G401 (cell line): ENCODE measurements at places on chromosomes 6 and 20.

DNA sequence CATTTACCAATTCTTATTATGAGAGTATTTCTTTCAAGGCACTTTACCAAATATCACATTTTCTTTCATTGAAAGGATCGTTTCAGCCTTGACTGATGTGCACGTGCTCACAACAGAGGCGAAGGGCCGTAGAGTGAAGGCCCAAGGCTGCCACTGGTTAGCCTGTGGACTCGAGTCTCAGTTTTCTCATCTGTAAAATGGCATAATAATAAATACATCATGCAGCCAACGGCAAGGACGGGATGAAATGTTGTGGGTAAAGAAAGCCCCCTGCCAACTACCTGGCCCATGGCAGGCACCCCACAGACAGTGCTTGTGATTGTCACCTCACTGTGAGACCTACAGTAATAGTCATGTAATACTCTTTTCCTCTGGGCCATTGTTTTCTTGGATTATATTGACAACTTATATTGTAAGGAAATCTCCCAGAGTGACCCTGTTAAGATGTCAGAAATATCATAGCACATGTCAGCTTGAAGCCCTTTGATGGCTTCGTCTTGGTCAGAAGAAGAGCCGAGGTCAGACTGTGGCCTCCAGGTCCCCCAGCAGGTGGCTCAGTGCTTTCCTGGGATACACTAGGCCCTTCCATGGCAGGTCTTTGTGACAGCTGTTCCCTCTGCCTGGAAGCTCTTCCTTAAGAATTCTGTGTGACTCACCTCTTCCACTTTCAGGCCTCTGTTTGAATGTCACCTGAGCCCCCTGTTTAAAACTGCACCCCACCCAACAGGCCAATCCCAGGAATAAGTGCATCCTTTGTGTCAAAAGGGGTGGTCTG, 36.3 kb downstream of the FAM50B start:
- DNase-seq, result no peak

DNA sequence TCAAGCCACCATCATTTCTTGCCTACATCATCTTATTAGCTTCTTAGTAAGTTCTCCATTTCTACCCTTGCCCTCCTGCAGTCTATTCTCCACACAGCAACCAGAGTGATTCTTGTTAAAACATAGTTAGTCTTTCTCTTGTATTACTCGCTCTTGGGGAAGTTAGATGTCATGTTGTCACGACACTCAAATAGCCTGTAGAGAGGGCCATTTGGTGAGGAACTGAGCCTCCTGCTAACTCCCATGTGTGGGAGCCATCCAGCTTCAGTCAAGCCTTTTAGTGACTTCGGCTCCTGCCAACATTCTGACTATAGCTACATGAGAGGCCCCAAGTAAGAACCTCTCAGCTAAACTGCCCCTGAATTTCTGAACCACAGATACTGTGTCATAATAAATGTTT, 395.4 kb downstream of the CDC5L start:
- no peak for DNase-seq

GRCh38 chr20:63364801-63365585, 3.8 kb upstream of the CHRNA4 start:
- peak; percentile 92 for DNase-seq

- peak; percentile 80 for DNase-seq
Measured at GRCh38 chr6:165183496-165184140, 125.8 kb downstream of the C6orf118 start.

- no peak for DNase-seq
Measured at GRCh38 chr6:54419885-54420284, 111.6 kb downstream of the TINAG start.

DNA sequence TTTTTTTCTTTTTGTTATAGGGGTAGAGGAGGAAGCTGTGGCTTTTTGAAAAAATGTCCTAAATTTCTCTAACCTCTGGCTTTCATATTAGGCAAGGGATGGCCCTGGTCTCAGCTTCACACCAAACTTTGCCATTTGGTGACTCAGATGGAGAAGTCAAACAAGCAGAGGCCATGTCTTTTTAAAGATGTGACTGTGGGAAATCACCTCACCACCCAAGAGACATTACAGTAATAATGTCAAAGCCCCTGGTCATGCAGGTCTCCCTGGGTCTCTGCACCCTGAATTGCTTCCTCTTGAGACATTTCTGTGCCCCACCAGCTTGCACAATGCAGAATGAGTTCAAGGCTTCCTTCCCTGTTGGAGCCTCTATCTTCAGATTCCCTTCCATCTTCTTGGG, 39.5 kb upstream of the ADGRF5 start:
- DNase-seq, result no peak

- no peak for DNase-seq
Measured at GRCh38 chr6:105850261-105851112, 235.6 kb upstream of the PRDM1 start.

DNA sequence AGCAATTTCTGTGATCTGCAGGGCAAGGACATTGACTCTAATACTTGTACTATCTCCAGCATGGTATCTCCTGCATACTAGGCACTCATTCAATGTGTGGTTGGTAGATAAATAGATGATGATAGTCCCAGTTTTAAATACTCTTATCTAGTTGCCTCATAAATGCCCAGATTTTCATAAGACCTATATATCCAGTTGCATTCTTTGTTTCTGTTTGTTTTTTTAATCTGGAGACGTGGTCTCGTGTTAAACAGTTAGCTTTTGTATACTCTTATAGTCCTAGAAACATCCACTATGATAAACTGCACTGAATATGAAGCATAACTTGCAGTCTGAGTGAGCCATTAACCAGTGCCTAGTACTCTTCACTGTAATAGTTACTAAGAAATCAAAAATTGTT, 35.5 kb upstream of the SUMO4 start:
- DNase-seq, result no peak

DNA sequence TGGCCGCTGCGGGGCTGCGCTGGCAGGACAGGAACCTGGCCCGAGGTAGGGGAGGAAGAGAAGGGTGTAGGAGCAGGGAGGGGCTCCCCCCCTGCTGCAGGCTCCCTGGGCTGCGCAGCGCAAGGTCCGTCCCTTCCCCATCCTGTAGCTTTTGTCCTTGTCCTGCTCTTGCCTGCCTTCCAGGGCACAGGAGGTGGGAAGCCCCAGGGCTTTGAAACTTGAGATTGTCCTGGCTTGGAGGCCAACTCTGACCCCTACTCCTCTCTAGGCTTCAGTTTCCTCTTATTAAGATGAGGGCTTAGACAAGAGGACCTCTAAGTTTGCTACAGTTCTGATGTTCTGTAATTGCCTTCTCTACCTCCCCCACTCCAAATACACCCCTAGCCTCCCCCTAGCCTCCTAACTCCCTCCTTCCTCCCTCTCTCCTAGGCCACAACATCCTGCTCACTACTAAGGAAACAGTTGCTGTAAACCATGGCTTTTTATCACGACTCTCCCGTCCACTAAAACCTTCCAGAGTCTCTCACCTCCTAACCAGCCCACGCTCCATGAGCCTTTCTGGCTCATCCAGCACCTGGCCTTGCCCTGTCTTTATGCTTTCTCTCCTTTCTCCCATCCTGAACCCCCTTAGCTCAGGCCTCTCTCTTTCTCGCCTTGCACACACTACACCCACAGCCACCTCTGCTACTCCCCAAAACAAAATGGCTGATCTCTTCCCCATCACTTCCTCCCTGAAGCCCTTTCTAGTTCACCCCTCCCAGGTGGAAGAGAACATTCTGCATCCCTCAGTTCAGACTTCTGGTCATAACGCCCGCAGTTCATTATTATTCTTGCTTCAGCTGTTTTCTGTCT, 10.2 kb downstream of the UNC5CL start:
- no peak for DNase-seq

GRCh38 chr20:37728635-37728983, 34.8 kb downstream of the CTNNBL1 start:
- peak; percentile 21 for DNase-seq

GRCh38 chr6:105402090-105402938, 568 bp downstream of the PREP start:
- DNase-seq, result peak; percentile 43

GRCh38 chr6:150382171-150382570, 13.4 kb downstream of the IYD start:
- no peak for DNase-seq

DNA sequence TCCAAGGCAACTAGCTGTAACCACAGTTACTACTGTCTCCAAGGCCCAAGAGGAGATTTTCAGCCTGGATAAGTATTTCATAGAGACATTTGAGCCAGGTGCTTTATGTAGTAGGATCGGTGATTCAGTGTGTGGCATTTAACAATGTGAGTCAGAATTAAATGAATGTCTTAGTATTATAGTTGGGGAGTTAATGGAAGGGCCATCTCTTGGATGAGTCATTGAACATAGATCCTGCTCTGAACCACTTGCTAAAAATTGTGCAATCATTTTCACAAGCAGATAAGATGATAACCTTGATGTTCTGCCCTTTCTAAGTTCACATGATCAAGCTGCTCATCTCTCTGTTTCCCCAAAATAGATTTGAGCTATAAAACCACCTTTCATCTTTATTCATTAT, 668.9 kb upstream of the CITED2 start:
- no peak for DNase-seq

DNA sequence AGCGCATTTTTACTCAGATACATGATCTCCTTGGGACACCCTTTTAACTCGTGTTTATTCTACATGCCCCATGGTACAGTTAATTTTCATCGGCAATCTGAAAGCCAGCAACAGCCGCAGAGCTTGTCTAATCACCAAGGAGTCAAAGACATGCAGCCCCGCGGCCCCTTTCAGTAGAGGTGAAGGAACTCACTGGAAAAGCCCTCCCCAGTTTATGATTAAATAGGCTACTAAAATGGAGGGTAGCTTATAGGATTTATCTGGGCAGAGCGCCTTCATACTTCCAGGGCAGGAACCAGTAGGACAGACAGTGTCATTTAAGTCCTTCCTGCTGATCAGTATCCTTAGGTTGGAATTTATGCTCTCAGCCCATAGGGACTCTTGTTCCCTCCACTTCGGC, 83.5 kb downstream of the DHX35 start:
- DNase-seq, result no peak

GRCh38 chr6:80637312-80637711, 530.8 kb downstream of the BCKDHB start:
- no peak for DNase-seq

- DNase-seq, result peak; percentile 74
Measured at GRCh38 chr20:52150440-52151258, 40.9 kb downstream of the ZFP64 start.

DNA sequence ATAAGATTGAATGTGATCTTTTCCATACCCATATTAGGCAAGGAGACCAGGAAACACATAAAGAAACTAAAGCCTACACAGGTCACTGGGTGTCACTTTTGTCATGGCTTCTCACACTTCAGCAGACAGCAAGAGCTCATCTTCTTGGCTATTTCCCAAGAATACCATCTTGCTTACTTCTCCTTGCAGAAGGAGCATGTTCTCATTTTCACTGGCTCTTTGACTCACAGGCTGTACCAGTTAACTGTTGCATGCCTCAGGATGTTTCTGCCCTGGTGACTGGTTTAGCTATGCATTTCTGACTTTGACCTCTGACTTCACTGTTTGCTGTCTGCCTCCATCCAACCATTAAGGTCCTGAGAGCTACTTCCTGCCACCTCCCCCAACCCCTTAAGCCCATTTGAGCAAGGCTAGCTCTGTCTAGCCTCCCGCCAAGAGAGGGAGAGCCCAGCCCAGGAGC, 40.3 kb upstream of the OGFRL1 start:
- DNase-seq, result peak; percentile 69

- DNase-seq, result no peak
Measured at GRCh38 chr6:37426058-37426944, 6.7 kb upstream of the CMTR1 start.

DNA sequence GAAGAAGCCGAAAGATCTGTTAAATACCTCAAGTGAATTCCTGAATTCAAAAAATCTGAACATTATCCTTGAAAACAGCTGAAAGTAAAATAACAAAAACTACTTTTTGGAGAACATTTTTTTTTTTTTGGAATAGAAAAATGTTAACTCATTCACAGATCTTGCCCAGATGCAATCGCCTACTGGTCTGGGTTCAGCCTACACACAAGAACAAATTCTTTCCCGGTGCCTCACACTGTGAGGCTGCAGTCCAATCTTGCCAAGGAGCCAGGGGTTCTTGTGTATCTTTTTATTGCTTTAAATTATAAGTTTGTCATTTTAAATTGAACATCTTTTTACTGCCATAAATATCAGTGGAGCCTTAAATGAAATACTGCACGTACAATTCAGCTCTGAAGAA, 41.2 kb upstream of the TMEM200A start:
- no peak for DNase-seq

- no peak for DNase-seq
Measured at GRCh38 chr6:147000545-147001488, 203.4 kb upstream of the STXBP5 start.

DNA sequence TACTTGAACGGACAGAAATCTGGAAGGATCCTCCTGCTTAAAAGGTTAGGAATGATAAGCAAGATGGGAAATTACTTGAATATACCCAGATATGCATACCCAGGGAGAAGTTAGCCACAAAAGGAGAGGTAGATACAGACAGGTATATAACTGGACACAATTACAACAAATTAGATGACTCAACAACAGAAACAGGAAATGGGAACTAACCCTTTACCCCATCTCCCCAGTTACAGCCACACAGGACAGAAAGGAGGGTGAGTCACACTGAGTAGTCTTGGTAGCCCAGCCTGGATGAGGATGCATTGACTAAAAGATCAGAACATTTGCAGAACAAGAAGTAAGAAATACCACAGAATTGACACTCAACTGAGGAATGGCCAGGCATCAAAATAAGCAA, 61.2 kb downstream of the C6orf52 start:
- DNase-seq, result no peak

GRCh38 chr6:21429291-21429690, 164.3 kb upstream of the SOX4 start:
- no peak for DNase-seq

GRCh38 chr6:22146678-22146930, 150.2 kb downstream of the PRL start:
- DNase-seq, result no peak

DNA sequence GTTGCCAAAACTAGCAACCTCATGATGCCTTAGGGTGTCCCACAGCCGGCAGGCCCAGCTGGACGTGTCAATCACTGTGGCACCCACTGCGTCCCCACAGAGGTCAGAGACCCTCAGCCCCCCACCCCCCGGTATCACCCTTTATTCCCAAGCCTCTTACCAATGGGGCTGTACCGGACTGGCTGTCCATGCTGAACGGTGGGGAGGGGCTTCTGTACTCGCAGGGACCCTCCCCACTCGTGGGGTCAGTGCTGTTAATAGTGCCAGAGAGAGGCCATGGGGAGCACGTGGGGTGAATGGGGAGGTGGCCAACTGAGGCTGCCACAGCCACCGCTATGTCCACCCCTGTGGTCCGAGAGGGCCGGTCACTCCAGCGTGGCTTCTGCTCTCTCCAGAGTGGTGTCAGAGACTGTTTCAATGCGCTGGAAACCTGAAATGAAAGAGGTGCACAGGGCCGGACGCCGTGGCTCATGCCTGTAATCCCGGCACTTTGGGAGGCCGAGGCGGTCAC, 68.6 kb downstream of the THBS2 start:
- DNase-seq, result no peak

GRCh38 chr6:45417436-45417835, 39.7 kb upstream of the SUPT3H start:
- no peak for DNase-seq

- no peak for DNase-seq
Measured at GRCh38 chr20:59750209-59750840, 146.0 kb downstream of the PHACTR3 start.
